A549 treated with ZK216348 at 1 μM for 4 hours (cell line): ENCODE measurements at places on chromosomes 3 and 15. TPM values are rescaled to one million over a fixed set of nuclear protein-coding genes. Genes with fewer than 3 reads are reported as not detected.

Gene CNBP
- total RNA-seq, result 302 to 375 TPM (median 343 TPM) in 5 replicates

Gene AGBL1
- not detected in 5 replicates for total RNA-seq

Gene PAK2
- 32.8 to 47.6 TPM (median 41.6 TPM) in 5 replicates for total RNA-seq

Gene TRPM1
- not detected in 5 replicates for total RNA-seq

Gene RTP4
- total RNA-seq, result not detected in 5 replicates

Gene DAZL
- not detected in 5 replicates for total RNA-seq

Gene ICE2
- 33.0 to 38.4 TPM (median 33.6 TPM) in 5 replicates for total RNA-seq

Gene CRTAP
- total RNA-seq, result 295 to 315 TPM (median 298 TPM) in 5 replicates

Gene GNB5
- total RNA-seq, result 38.8 to 56.6 TPM (median 50.0 TPM) in 5 replicates

Gene CCPG1
- total RNA-seq, result 26.7 to 41.0 TPM (median 36.6 TPM) in 5 replicates

Gene CAMK1
- total RNA-seq, result 11.6 to 21.8 TPM (median 17.7 TPM) in 5 replicates

Gene KLF15
- total RNA-seq, result 0.11 to 0.30 TPM (median 0.13 TPM) in 5 replicates

Gene SLC9C1
- total RNA-seq, result not detected in 5 replicates

Gene CALML4
- 6.7 to 9.2 TPM (median 8.0 TPM) in 5 replicates for total RNA-seq
